A549 treated with GW870086 at 1 μM for 4 hours (cell line): ENCODE measurements at places on chromosomes 2 and 18. TPM values are rescaled to one million over a fixed set of nuclear protein-coding genes. Genes with fewer than 3 reads are reported as not detected.

CCDC121 gene
- 2.5 to 4.7 TPM (median 4.2 TPM) in 5 replicates for total RNA-seq

KIF5C gene
- 0.30 to 0.39 TPM (median 0.32 TPM) in 5 replicates for total RNA-seq

KLHL41 gene
- 0.08 to 0.17 TPM (median 0.11 TPM) in 4 of 5 replicates, not detected in the other for total RNA-seq

GATA6 gene
- 1.1 to 1.7 TPM (median 1.4 TPM) in 5 replicates for total RNA-seq

FER1L5 gene
- not detected in 5 replicates for total RNA-seq
